ENCODE measurements at places on chromosomes 13 and 19.

DNA sequence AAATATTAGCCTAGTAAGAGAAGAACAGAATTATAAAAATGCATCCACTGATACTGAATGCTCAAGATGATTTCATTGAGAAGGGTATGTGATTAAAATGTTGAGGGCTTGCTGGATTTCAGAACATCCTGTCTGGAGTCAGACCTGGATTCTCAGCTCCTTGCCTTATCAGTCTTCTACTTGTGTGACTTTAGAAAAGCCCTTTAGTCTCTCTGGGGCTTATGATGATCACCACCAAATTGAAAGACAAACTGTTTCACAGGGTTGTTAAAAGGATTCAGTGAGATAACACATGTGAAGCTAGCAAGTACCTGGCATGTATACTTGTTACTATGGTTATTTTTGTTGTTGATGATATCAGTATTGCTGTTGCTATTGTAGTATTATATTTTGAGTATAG is 118.4 kb downstream of the GPC6 start:
- DNase-seq, result no peak

- peak; percentile 69 for DNase-seq
Observed at GRCh38 chr19:7658219-7658686, 10.6 kb upstream of the RETN start.

DNA sequence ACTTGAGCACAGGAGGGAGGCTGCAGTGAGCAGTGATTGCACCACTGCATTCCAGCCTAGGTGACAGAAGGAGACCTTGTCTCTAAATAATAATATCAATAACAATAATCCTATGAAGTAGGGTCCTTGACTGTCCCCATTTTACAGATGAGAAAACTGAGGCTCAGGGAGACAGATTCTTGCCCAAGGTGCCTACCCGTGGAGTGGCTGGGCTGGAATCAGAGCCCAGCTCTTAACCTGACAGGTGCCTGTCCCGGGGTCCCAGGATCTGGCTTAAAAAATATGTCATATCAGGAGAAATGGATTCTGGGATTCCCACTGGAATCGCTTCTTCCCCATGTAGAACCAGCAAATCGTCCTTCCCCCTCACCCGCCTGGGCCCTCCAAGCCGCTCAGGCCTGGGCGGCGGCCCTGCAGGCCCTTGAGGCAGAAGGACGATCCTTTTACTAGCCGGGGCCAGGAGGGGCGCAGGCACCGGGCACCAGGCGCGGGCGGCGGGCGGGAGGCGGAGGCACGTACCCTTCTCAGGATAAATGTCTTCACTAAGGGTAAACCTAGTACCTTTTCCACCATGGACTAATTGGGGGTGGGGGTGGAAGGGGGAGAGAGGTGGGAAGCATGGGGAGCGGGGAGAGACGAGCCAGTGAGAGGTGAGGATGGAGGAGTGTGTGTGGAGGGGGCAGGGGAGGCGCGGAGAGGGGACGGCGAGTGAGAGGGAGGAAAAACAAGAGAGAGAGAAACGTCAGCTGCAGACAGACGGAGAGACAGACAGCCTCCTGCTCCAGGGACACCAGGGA is 60.6 kb downstream of the COLGALT1 start:
- DNase-seq, result no peak

DNA sequence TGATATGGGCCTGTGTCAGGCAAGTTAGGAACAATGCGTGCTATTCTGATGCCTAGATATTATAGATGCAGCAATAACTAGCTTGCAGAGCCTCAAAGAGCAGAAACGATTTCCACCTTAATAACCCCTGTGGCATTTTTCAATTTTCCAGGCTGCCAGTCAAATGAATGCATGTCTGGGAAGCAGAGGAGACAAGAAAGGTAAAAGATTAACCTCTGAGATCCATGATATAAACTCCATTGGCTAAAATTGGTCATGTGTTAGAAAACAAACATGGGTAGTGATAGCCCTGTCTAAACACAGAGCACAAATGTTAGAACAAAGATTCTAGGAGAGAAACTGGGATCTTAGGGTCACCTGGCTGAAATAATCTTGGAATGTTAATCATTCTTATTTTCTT is 811.1 kb downstream of the DIAPH3 start:
- DNase-seq, result no peak

DNA sequence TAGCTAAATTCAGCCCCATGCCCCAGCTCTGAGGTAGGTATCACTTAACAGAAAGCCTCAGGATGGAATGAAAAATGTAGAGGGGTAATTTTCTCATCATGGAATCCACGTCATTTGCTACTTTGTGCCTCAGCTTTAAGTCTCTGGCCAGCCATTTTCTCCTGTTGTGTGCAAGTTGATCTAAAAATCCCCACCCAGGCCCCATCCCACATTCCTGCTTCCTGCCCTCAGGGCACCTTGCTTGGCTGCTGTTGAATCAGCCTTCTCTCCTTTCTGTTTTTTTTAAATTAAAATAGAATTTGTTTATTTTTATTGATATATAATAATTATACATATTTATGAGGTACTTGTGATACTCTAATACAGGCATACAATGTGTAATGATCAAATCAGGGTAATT is 179.9 kb upstream of the TSHZ3 start:
- no peak for DNase-seq

GRCh38 chr19:2464389-2464788 is 7.6 kb upstream of the LMNB2 start:
- no peak for DNase-seq

Measured in activated CD4-positive, alpha-beta memory T cell treated with anti-CD3 and anti-CD28 coated beads for 36 hours (primary cell).